ENCODE measurements at places on chromosomes 5 and 9.

DNA sequence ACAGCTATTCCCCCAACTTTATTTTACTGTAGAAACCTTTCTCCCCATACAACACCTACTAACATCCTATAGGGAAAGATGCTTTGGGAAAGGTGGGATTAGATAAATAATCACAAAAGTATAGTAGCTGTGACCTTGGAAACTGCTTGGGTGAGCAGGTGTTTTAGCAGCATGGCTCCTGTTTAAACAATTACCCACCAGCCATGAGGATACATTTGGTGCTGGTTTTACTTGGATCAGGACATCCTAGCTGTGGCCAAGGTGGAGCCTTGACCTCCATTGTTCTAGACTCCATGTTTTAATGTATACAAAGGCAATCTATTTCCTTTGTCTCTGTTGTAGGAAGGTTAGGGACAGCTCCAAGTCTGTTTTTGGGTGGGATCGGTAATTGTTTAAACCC is 56.8 kb upstream of the ALDH1B1 start:
- no peak for DNase-seq

DNA sequence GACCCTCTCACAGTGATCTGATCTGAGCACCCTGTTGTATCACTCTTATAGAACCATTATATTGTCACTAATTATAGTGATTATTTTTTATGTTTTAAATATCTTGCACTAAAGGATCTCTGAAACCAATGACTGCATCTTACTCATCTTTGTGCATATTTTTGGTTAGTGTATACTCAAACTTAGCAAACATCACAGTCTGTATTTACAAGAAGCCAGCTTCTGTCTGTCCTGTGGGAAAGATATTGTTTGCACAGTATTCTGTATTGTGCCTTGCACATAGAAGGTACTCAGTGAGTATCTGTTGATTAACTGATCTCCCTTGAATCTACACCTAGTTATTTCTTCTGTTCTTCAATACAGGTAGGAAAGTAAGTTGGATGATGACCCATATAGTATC is 131.5 kb downstream of the PAM start:
- no peak for DNase-seq

GRCh38 chr5:58315794-58316193 is 144.1 kb downstream of the PLK2 start:
- no peak for DNase-seq

DNA sequence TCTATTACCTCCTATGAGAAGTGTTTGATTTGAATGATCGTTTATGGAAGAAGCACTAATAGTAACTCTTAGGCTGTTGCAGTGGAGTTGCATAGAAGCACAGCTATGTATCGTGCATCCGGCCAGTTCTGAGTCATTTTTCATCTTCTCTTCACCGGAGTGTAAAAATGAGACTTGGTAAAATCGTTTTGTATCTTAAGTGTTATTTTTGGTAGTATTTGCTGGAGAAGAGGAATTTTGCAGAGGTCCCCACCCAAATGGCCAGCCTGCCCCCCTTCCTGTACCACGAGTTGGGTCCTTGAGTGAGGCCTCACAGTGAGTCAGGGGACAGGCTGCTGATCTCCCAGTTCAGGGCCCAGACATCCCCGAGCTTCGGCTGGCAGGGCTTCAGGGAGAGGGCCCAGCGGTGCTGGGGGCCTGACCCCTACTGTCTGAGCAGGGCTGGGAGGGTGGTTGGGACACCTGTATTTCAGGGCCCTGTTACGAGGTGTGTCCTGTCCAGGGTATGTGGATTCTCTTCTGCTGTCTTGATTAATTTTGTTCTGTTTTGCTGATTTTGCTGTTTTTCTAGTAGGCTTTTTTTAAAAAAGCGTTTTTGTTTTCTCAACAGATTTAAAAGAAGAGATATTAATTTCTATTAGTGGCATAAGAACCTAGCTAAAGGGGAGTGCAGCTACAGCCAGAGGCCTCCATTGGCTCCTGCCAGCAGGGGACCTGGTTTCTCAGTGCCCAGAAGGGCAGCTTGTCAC is 210.8 kb downstream of the TRIO start:
- DNase-seq = no peak

DNA sequence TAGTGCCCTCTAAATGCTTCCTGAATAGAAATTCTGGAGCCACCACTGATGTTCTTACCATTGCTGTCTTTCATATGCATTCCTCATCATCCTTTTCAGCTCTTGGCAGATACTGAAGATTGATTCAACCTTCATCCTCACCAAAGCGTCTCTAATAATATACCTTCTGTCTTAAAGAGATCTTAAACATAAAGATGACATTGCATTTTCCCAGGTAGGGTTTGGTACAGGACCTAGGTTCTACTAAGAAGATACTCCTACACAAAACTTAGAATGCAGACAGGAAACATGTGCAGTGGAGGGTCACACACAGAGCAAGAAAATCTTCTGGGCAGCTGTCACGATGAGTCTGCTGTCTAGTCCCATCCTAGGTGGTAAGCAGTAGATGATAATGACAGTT is 41.0 kb upstream of the RPS23 start:
- DNase-seq = no peak

GRCh38 chr5:62461561-62461960 is 49.0 kb downstream of the IPO11 start:
- no peak for DNase-seq

DNA sequence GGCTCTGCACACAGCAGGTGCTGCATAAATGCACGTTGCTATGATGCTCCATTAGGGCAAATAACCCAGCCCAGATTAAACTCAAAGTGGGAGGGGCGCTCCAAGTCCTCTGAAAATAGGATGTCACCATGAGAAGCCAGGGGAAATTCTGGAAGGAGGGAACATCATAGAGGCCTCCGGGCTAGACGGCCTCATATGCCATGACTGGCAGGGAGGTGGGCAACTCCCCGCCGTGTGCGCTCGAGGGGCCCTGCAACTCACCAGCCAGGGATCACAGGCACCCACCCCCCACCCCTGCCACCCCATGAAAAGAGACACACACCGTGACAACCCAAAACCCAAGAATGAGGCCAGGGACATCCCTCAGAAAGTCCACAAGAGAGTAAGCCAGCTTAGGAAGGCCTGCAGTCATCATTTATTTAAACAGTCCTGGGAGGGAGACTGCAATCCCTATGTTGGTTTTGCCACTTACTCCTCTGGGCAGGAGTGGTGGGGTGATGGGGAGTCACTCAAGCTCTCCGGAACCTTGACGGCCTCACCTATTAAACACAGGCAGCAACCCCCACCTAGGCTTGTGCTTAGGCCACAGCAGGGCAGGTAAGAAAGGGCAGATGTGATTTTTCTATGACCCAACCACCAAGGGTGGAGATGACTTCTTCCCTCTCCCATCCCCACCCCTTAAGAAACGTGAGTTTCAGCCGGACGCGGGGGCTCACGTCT is 4.0 kb downstream of the VAV2 start:
- no peak for DNase-seq
